CD4-positive, alpha-beta T cell treated with Interferon gamma for 1 hour (primary cell): ENCODE measurements at places on chromosomes 1 and 21.

DNA sequence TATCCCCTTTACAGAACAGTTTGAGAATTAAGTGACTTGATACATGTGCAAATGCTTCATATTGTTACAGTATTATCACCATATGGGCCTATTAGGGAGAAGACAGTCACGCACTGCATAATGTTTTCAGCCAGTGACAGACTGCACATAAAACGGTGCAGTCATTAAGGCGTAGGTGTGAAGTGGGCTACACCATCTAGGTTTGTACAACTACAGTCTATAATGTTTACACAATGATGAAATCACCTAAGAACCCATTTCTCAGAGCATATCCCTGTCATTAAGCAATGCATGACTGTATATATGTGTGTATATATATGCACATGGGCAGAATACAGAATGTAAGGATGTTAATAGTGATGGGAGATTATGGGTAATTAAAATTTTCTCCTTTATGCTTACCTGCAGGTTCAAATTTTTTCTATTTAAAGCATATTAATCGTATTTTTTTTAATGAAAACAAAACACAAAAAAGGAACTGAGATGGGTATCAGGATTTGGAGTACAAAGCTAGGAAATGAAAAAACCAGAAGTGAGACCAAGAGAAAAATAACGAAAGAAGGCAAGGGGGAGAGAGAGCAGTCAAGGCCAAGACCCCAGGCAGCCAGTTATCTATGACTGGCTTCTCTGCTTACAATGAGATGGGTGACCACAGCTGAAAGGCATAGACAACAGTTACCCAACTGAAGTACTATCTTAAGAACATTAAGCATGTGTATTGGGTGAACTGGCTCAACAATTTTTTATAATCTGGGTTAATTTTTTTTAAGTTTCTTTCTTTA lies 122.9 kb upstream of the DAB1 start:
- DNase-seq = no peak

GRCh38 chr1:59560807-59561450 lies 253.8 kb upstream of the HOOK1 start:
- no peak for DNase-seq

GRCh38 chr1:67433837-67434236 lies 3.6 kb upstream of the SERBP1 start:
- no peak for DNase-seq

- no peak for DNase-seq
Observed at GRCh38 chr1:10962483-10962882, 50.0 kb upstream of the TARDBP start.

DNA sequence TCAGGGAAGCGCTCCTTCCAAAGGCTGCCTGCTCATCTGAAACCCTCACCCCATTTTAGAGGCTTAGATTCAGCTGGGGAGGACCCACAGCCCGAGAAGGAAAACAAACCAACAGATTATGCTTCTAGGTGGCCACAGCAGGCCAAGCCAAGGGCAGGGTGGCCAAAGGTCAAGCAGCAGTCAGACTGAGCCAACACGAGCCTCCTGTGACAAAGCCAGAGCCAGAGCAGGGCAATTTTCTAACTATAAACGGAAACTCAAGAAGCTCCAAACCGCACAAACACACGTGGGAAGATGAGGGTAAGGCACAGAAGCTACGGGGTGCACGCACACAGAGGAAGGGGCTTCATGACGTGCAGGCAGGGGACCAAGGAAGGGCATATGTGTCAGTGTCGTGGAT lies 64.1 kb downstream of the PLEKHA6 start:
- DNase-seq = no peak

DNA sequence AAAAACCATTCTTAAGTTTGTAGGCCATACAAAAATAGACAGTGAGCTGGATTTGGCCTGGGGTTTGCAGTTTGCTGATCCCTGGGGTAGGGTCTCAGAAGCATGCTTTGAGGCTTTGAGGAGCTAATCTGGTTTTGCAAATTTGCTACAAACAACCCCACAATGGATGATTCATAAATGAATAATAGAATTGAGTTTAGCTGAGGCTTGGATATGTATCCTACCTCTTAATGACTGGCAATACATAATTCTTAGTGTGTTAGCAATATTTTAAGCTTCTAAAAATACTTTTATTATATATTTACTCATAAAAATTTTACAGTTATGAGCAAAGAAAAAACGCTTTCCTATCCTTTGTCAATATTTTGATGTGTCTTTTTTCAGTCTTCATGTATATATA lies 50.6 kb downstream of the ROR1 start:
- DNase-seq = no peak

DNA sequence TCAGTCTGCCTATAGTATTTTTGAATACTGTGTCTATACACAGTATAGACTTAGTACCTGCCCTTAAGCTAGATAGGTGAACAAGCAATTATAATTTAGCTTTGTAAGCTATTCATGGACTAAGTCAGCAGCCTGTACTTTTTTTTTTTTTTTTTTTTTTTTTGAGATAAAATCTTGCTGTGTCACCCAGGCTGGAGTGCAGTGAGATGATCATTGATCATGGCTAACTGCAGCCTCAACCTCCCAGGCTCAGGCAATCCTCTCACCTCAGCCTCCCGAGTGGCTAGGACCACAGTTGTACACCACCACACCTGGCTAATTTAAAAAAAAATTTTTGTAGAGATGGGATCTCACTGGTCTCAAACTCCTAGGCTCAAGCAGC lies 17.3 kb downstream of the ITSN1 start:
- DNase-seq = no peak

- DNase-seq = no peak
Observed at GRCh38 chr1:231786126-231786525, 159.5 kb downstream of the DISC1 start.

GRCh38 chr1:77031106-77031662 lies 163.9 kb downstream of the ST6GALNAC5 start:
- no peak for DNase-seq

DNA sequence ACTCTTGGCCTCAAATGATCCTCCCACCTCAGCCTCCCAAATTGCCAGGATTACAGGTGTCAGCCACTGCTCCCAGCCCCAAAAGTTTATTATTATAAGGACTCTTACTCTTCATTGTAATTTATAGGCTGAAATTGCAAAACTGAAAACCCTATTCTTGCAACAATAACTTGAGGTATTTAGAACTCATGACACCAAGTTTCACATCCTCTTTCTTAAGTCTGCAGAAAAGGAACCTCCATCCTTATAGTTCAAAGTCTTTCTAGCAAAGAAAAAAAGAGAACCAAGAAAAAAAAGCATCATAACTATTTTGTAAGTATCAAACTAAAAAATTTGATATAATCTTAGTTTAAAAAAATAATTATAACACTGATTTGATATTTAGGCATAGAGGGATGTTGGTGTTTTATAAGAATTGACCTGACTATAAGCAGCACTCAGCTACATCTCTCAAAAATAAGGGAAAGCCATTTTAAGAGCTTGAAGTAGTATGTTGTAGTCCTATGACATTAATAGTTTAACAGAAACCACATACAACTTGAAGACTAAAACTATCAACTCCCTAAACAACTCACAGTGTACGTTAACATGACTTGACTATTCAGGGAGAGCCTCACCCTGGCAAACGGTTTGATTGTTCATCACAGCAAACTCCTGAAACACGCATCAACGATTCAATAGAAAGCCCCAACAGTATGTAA lies 122.4 kb downstream of the AKT3 start:
- peak; percentile 2 for DNase-seq

GRCh38 chr21:36640721-36641244 lies 58.1 kb upstream of the SIM2 start:
- no peak for DNase-seq

DNA sequence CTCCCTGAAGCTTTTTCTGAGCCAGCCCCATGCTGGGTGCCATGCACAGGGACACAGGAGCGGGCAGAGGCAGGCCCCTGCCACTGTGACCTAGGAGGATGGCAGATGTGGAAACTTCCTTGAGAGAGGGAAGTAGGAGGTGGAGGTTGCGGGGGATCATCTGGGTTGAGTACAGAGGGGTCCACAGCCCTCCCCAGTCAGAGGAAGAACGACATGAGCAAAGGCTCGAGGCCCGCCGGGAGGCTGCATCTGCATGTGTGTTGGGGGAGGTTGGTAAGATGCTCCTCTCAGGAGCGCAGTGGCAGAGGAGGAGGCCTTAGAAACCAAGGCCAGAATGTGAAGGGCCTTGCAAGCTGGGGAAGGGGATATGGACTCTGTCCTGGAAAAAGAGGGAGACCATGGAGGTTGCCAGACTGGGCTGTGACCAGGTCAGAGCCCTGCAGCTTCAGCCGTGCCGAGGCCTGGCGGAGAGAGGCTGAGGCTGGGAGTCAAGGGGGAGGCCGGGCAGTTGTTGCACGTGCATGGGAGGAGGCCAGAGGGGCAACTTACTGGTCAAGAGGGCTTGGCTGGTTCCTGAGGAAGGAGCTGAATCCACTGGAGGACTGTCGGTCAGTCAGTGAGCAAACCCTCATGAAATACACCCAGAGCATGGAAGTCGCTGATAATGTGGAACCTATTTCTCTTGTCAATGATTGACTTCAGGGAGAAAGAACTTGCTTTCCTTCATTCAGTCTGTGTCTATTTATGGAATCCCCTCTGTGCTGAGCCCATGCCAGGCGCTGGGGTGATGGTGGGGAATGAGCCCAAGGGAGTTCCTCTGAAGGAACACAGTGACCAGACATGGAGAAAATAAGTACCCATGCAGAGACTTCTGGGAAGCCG lies 31.7 kb downstream of the A3GALT2 start:
- DNase-seq = no peak

DNA sequence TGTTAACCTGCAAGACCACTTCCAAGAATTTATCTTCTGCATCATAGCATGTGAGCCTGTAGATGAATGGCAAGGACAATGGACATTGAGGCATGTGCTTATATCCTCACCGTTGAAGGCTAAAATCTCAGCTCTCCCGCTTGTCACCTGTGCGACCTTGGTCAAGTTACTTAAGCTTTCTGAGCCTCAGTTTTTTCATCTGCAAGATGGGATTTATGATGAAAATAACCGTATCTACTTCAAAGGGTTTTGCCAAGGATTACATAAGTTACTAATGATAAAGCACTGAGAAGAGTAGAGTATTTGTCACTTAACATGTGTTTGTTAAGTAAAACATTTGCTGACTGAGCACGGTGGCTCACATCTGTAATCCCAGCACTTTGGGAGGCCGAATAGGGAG lies 14.9 kb downstream of the RAP1GAP start:
- no peak for DNase-seq

GRCh38 chr21:41201385-41201784 lies 33.4 kb downstream of the BACE2 start:
- DNase-seq = no peak

DNA sequence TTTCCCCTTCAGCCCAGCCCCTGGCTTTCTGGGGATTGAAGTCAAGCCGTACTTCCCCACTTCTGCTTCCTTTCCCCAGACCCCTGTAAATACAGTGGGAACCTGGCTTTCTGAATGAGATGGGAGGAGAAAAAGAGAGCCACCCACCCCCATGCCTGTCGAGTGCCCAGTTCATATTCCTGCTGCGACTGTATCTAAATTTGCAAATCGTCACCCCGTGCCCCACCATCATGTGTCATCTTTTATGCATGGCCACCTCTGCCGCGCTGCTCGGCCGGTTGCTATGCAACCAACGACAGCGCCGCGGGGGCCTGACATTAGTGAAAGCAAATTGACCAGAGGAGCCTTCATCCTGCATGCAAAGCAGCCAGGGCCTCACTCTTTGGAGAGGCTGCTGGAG lies 143.0 kb downstream of the ELAVL4 start:
- DNase-seq = no peak

GRCh38 chr21:16363518-16363917 lies 633.7 kb downstream of the USP25 start:
- no peak for DNase-seq

- no peak for DNase-seq
Observed at GRCh38 chr1:195071461-195071860, 1536.8 kb downstream of the KCNT2 start.

GRCh38 chr1:8285103-8285502 lies 32.8 kb upstream of the SLC45A1 start:
- no peak for DNase-seq

- no peak for DNase-seq
Observed at GRCh38 chr1:2939041-2939552, 82.2 kb upstream of the ACTRT2 start.

GRCh38 chr1:106232128-106232527 lies 824.3 kb upstream of the PRMT6 start:
- DNase-seq = no peak

GRCh38 chr1:170267317-170267716 lies 121.6 kb downstream of the NTMT2 start:
- DNase-seq = no peak

DNA sequence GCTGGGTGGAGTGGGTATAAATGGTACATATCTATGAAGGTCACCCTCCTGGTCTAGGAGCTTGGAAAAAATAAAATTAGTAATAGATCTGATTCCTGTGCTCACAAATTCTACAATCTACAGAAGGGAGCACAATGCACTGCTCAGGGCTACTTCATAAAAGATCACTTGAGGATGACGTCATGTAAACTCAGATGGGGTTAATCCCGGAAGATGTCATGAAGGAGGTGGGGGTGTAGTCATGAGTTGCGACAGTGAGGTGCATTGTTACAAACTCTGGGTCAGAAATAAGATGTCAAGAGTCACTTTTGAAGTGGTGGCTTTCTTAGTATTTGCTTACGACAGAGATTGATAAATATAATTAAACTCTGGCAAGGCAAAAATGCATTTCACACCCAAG lies 68.2 kb downstream of the LHX9 start:
- no peak for DNase-seq

- no peak for DNase-seq
Observed at GRCh38 chr21:43333298-43334062, 93.5 kb downstream of the SIK1 start.

- no peak for DNase-seq
Observed at GRCh38 chr1:24989082-24989481, 59.0 kb upstream of the RUNX3 start.

DNA sequence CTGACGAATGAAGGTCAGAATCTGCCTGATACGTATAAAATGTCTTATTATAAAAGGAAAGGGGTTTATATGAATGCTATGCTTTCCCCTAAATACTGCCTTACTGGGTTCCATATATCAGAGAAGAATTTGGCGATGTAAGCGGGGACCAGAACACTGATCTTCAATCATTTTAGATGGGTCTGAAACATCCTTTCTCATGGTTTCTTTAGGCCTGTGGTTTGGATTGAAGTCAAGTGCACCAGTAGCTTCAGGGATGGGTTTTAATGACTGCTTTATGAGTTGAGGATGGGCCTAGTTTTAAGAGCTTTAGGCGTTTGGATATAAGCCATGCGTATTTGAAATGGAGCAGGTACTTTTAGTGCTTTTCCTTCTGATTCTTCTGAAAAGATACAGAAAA lies 6.9 kb downstream of the FMN2 start:
- DNase-seq = no peak

- DNase-seq = no peak
Observed at GRCh38 chr1:153429266-153430165, 13.2 kb downstream of the S100A7A start.

- DNase-seq = no peak
Observed at GRCh38 chr1:5908461-5909375, 83.5 kb downstream of the NPHP4 start.

- DNase-seq = no peak
Observed at GRCh38 chr1:23732363-23733224, 10.7 kb upstream of the ELOA start.

DNA sequence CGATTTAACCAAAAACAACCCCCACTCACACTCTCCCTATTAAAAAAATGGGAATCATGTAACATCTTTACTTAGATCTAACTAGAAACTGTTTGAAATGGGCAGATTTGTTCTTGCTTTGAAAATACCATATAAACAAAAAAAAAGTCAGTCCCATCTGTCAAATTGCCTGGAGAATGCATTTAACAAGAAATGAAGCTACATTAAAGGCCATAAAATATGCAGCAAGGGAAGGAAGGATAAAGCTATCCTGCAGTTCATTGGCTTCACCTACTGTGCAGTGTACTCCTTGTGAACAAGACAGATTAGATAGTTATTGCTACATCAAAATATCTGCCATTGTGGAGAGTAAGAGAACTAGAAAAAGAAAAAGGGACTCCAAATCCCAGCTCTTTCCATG lies 160.5 kb downstream of the LRRC7 start:
- DNase-seq = no peak
